Kidney epithelial cell (primary cell): ENCODE measurements at places on chromosomes 12 and 14. TPM values are rescaled to one million over a fixed set of nuclear protein-coding genes. Genes with fewer than 3 reads are reported as not detected.

DNA sequence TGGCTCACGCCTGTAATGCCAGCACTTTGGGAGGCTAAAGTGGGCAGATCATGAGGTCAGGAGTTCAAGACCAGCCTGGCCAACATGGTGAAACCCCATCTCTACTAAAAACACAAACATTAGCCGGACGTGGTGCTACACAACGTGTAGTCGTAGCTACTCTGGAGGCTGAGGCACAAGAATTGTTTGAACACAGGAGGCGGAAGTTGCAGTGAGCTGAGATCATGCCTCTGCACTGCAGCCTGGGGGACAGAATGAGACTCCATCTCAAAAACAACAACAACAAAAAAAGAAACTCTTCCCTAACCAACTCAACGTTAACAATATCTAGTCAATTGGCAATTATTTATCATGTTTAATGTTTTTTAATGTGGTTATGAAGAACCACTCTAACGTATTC lies 89.3 kb downstream of the EPS8 start:
- no peak for DNase-seq

DNA sequence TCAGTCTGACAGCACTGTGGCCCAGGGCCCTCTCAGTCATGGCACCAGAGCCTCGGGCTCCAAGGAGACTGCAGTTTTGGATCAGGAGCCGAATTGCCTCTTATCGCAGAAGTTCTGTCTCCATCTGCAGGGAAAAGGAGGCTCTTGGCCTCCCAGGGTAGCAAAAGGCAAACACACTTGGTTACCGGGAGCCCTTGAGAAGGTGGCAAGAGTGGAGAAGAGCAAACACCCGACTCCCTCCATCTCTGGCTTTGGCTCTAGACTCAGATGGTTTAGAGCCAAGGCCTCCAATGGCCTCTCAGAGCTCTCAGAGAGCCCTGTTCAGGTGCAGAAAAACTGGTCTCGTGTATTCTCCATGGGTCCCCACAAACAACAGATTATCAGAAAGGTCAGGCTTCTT lies 44.6 kb downstream of the NINJ2 start:
- no peak for DNase-seq

- DNase-seq: no peak
Measured at GRCh38 chr12:107362960-107363359, 269.6 kb upstream of the CRY1 start.

DNA sequence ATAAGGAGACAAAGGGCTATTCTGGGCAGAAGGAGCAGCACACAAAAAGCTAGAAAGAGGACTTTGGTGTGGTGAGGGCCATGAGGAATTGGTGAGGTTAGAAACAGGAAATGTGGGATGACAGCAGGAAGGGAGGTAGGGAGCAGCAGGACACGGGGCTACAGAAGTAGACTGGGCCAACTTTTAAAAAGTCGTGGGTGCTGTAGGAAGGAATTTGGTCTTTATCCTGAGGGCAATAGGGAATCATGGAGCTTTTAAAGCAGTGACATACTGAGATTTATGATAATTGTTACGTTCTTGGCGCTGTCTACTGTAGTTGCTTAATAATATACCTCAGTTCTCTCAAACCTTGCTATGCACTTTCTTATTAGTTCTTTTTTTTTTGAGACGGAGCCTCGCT lies 8.2 kb upstream of the CHURC1 start:
- DNase-seq: no peak

GRCh38 chr12:47753021-47754001 lies 5.4 kb downstream of the RAPGEF3 start:
- DNase-seq: no peak

- no peak for DNase-seq
Measured at GRCh38 chr14:101820283-101820798, 58.8 kb downstream of the PPP2R5C start.

- DNase-seq: no peak
Measured at GRCh38 chr12:46382408-46382963, 9.9 kb upstream of the SLC38A2 start.

GRCh38 chr14:26074892-26075291 lies 522.9 kb downstream of the NOVA1 start:
- no peak for DNase-seq

GRCh38 chr12:85016413-85016812 lies 19.7 kb downstream of the TSPAN19 start:
- DNase-seq: peak; percentile 78

- no peak for DNase-seq
Measured at GRCh38 chr14:65304963-65305362, 107.6 kb upstream of the FUT8 start.

GRCh38 chr14:44372807-44373489 lies 134.1 kb downstream of the FSCB start:
- no peak for DNase-seq

GRCh38 chr12:110329710-110330109 lies 48.7 kb downstream of the ATP2A2 start:
- no peak for DNase-seq

DNA sequence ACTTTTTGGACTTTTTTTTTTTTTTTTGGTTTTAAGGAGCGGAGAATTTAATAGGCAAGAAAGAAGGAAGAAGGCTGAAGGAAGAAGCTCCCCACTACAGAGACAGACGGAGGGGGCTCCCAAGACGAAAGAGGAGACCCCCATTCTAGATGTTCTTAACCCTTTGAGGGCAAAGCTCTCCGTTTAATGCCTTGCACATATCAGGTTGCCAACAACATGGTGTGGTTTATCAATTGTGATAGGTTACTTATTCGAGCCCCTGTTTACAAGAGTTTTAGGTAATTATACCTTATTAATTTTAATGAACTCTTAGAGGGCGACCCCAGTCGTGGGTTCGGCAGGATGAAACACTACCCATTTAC lies 1.2 kb upstream of the FBXO33 start:
- DNase-seq: no peak

DNA sequence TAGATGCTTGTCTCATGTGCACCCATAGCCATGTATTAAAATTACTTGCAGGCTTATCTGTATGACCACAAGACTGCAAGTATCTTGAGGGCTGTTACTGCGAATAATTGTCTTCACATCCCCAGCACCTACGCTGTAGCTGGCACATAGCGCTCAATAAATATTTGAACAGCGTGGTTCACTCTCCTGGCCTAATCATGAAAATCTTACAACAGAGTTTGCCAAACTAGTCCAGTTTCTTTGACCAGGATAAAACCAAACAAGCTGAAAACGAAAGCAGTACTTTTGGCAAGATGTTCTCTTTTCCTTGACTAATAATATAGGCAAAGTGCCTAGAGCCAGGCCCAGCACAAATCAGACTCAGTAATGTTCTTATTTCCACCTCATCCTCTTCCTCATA lies 106.7 kb downstream of the RPS29 start:
- DNase-seq: no peak

DNA sequence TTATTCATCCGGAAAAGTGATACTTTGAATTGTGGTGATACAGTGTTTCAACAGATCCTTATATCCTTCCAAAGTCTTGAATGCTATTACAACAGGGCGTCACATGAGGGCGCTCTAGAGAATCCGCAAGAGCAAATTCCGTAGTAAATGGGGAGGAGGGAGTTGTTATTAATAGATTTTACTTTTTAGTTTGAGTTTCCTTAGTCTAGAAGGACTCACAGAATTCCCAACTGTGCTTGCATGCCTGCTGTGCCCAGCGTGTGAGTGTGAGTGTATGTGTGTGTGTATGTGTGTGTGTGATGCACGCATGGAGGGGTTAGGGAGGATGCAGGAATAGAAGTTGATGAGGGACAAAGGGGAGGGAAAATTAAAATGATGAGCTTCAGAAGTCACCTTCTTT lies 375.3 kb downstream of the C12orf75 start:
- DNase-seq: peak; percentile 28

GRCh38 chr14:69014829-69015259 lies 35.7 kb upstream of the ACTN1 start:
- no peak for DNase-seq

- no peak for DNase-seq
Measured at GRCh38 chr12:66072566-66072965, 58.0 kb downstream of the LLPH start.

DNA sequence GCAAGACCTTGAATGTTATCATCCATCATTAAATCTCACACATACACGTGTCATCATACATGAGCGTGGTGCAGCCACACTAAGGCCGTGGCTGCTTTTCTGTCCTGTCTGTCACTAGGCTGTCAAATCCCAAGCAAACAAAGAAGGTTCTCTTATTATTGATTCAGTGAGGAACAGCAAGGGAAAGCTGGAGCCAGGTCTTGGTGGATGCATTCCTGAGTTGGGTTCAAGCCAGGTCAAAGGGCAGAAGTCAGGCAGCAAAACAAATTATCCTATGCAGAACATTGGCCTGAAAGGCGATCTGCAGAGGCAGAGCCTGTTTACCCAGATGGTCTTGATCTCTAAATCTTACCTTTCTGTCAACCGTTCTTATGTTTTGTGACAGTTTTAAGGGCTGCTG lies 252.3 kb downstream of the NEDD1 start:
- DNase-seq: no peak

GRCh38 chr12:3538466-3539030 lies 47.5 kb downstream of the PRMT8 start:
- DNase-seq: no peak

GRCh38 chr14:36078080-36078479 lies 98.4 kb downstream of the PTCSC3 start:
- no peak for DNase-seq

CCDC177 gene
- under 0.01 and 0.13 TPM in 2 replicates for total RNA-seq

NYNRIN gene
- total RNA-seq: 6.0 and 6.3 TPM in 2 replicates

KERA gene
- not detected in 2 replicates for total RNA-seq

PDE3A gene
- total RNA-seq: 1.4 and 1.8 TPM in 2 replicates
